ENCODE measurements at places on chromosomes 12 and 14. TPM values are rescaled to one million over a fixed set of nuclear protein-coding genes. Genes with fewer than 3 reads are reported as not detected.

- no peak for DNase-seq
Observed at GRCh38 chr12:98154850-98155249, 360.5 kb upstream of the TMPO start.

The FSCB gene
- total RNA-seq = 0.10 TPM

DNA sequence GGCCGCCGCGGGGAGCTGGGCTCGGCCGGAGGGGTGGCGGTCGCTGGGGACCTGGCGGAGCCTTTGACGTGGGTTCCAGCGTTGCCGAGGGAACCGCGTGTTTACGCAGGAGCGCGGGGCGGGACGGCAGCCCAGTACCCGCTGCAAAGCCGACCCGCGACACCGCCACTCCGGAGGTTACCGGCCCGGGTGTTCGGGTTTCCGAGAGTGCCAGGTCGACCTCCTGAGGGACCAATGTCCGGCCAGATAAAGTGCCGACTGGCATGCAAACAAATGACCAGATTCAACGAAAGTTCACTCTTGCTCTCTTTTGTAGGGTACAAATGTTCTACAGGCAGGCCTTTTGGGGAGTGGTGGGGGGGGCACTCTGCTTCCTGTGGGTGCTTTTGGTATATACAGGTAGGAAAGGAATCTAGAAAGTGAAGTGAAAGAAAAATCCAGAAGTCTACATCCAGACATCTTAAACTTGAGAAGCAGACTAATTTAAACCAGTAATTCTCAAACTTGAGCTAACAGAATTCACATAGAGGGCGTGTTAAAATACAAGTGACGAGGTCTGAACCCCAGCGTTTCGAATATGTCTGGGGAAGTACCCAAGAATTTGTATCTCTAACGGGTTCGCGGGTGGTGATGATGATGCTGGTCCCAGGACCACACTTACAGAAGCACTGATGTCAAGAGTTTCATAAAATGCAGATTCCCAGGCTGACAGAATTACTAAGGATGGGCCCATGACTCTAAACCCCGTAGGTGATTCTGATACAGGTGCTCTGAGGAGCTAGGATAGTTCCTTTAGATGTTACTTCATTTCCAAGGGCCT is at the start of gene GPR135:
GPR135 (minus strand) TSS at position 65 of the 820 bp plus-strand sequence. CDS start 154 bp downstream, outside the sequence.
- DNase-seq = no peak

The CCDC38 gene
- total RNA-seq = not detected

DNA sequence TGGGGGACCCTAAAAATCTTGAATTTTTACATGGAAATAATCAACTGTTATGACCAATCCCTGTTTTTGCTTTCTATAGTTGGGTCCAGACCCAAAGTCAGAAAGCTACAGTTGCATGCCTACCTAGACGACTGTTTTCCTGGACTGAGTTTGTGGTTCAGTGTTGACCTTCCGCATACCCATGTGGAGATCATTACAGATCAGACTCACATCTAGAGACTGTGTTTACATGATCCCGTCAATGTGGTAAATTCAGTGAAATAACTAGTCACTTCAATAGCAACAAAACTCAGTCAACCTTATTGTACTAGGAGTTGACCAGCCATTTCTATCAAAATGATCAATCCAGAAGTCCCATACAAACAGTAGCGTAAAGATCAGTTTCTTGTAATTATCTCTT is 257.6 kb downstream of the EGLN3 start:
- DNase-seq = no peak

DNA sequence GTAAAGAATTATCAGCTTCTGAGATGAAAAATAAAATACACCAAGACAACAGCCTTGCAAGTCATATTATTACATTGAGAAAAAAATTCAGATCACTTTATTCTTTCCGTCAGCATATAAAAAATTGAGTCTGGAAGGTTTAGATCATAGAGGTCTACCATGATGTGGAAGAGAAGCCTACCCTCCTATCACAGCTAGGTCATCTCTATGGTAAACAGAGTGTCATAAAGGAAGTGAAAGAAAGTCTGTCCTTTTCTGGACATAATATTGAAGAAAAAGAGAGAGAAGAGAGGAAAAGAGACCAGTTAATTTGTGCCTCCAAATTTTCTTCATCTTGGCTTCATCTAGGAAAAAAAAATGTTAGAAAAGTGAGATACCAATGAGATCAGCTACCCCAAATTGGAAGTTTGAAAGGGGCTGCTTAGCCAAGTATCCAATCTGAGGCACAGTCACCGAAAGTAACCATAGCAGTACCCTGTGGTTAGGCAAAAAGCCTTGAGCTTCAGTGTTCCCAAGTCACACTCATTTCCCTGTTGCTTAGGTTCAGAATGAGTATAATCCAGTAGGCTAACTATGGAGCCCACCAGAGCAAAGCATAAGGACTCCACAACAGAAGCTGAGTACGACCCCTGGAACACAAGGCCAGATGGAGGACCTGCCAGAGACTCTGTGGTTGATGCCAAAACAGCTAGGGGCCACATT is 38.1 kb downstream of the DUSP6 start:
- DNase-seq = no peak

GRCh38 chr12:22529281-22530060 is 14.9 kb downstream of the C2CD5 start:
- no peak for DNase-seq

GRCh38 chr14:90641168-90641567 is 175.1 kb downstream of the TTC7B start:
- no peak for DNase-seq

GRCh38 chr14:100241279-100241678 is 2.3 kb downstream of the YY1 start:
- DNase-seq = no peak

The ESPL1 gene
- total RNA-seq = 5.6 TPM

DNA sequence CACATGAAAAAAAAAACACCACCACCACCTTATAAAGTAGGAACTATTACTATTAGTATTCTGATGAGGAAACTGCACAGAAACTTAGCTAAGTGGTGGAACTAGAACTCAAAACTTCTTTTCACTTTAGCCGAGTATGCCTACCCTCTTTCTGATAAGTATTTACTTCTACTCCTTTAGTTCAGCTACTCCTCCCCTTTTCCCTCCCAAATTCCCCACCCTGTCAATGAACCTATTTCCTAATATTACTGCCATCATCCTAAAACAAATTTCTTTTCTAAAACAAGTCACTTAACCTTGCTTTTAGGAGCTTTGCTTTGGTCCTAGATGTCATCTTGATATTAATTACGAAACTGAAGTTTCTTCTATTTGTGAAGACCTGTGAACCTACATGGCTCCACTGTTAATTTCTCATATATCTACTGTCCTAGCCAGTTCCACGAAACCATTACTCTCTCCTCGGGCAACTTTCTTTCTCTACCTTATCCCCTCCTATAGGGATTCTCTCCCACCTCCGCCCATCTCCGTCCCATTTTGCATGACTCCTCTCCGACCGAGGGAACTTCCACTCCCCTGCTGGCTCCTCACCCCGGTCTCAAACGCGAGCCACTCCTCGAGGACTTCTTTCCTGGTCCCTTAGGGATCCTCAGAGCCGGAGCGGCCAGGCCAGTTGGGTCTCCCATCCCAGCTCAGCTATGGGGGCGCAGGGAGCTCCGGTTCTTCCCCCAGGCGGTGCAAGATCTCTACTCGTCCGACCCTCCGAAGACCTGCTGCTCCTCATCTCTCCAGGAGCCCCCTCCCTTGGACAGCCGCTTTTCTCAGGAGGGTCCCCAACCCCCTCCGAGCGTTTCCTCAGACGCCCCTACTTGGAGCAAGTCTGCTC is 1.1 kb downstream of the NUMB start:
- no peak for DNase-seq

DNA sequence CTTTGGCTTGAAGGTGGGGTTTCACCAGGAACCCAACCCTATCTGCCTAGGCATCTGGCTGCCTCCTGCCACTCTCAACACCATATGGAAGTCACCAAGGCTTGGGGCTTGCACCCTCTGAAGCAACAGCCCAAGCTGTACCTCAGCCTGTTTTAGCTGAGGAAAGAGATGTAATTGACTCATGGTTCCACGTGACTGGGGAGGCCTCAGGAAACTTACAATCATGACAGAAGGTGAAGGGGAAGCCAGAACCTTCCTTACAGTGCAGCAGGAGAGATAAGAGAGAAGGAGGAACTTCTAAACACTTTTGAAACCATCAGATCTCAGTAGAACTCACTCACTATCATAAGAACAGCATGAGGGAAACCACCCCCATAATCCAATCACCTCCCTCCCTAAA is 26.9 kb downstream of the GLIPR1L1 start:
- no peak for DNase-seq

- no peak for DNase-seq
Observed at GRCh38 chr12:98405805-98406366, 109.5 kb upstream of the TMPO start.

GRCh38 chr12:120376009-120376408 is 7.0 kb upstream of the MSI1 start:
- DNase-seq = no peak

- DNase-seq = no peak
Observed at GRCh38 chr12:9024512-9024911, 35.2 kb downstream of the KLRG1 start.

- DNase-seq = peak; percentile 50
Observed at GRCh38 chr12:124771462-124772288, 92.0 kb downstream of the SCARB1 start.

DNA sequence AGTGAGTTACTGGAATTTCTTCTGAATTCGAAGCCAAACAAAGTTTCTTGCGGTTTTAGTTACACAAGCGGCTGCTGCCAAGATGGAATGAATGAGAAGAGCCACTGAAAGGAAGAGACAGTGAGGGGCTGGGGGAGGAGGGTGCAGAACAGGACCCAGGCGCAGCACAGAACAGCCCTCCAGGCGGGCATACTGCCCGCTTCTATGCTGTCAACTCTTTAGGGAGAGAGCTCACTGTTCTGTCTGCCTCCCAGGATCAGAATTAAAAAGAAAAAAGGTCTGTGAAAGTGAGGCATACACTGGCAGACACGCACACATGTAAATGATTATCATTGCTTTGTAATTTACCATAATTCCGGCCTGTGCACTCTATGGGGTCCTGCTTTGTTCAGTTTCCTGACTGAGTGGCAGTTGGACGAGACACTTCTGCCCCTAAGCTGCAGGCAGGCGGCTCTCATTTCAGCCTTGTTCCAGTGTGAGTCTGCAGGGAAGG is 231.6 kb downstream of the CACNA1C start:
- DNase-seq = peak; percentile 75

DNA sequence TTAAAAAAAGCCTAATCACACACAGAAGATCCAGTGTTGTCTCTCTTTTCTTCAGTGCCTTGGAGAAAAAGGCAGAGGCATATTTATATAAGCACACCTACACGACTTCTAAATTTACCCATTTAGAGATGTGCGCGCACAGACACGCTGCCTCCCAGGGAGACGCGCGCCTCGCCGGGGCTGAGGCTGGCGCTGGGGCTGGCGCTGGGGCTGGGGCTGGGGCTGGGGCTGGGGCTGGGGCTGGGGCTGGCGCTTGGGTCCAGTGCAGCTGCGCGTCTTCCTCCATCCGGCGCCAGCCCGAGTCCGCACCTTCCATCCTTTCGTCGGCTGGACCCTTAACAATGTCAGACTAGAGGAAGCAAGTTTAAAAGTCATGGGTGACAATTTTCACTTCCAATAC is 118.4 kb upstream of the ARID2 start:
- no peak for DNase-seq

DNA sequence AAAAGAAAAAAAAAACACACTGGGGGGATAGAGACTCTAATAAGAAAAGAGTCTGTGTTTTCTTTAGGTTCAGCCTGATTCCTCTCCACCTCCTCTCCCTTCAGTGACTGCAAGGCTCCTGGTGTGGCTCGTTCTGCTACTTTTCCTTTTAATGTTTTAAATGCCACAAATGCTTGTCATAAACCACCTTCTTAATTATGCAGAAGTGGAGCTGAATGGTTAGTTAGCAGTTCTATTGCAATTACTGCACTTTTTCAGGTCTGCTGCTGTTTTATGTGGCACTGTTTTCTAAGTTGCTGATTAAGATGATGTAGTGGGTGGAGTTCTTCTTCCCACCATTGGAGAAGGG is 878.1 kb downstream of the DIO2 start:
- DNase-seq = no peak

- no peak for DNase-seq
Observed at GRCh38 chr14:59275668-59276067, 87.2 kb downstream of the DAAM1 start.

DNA sequence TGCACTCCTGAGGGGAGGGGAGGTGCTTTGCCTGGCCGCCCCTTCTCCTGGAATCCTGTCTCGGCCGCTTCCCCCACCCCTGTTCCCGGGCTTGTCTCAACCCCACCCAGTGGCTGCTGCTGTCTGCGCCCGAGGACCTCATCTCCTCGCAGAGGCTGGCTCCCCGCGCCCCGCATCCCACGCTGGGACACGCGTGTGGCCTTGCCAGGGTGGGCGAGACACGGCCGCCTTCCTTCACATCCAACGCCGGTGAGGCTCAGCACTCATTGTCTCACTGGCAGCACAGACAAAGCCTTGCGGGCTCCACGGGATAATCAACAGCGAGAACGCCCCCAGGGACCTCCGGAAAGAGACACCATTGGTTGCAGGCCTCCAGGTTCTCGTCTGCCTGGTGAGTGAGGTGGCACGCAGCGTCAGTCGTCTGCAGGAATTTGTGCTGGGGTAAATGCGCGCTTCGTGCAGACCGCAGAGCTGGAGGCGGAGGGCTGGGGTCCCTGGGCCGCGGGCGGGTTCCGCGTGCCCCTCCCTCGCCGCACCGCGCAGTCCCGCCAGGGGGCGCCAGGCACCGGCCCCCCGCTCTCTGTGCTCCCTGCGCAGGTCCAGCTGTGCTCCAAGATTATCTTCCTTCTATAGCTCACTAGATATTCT is 26.8 kb downstream of the CCDC177 start:
- DNase-seq = peak; percentile 4

DNA sequence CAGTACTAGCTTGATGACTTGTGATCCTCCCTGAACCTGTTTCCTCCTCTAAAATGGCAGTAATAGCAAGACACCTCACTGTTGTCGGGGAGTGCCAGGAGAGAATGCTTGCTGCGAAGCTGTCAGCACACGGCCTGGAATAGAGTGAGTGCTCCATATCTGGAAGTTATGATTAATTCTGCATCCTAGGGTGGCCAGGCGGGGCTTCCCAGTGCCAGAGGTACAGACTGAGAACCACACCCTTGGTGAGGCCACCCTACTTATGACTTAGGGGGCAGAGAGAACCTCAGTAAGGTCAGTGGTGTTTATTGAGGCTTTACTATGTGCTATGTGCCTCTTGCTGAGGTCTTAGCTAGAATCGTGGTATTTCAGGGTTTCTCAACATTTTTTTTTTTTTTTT is 20.1 kb downstream of the MORN3 start:
- DNase-seq = no peak

DNA sequence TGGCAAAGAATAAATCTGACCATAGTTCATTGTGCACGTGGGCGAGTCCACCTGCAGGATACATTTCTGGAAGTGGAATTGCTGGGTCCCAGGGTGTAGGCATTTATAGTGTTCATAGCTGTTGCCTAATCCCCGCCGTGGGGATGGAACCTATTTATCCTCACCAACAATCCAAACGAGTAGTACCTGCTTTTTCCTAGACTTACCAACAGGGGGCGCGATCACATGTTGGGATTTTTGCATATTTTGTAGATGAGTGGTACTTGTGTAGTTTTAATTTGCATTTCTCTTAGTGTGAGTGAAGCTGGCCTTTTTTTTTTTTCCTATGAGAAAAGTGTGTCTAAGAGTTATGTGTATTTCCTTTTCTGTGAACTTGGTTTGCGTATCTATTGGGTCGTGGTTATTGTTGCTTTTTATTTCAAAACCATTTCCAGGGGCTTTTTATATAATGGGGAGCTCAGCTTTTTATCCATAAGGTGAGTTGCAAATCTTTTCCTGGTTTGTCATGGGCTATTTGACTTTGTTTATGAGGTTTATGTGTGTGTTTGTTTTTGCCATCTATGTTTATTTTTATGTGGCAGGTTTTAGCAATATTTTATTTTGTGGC is 67.2 kb downstream of the CCDC92 start:
- DNase-seq = no peak

GRCh38 chr12:107372229-107372658 is 278.9 kb upstream of the CRY1 start:
- DNase-seq = no peak
